ENCODE measurements at places on chromosomes 2 and 18. TPM values are rescaled to one million over a fixed set of nuclear protein-coding genes. Genes with fewer than 3 reads are reported as not detected.

Gene DPP4
- total RNA-seq, result 0.69 TPM

Gene SLC4A5
- 0.11 TPM for total RNA-seq

Gene C2orf72
- total RNA-seq, result 7.6 TPM

Gene LIMS4
- total RNA-seq, result 0.74 TPM

Gene SERPINB4
- 0.07 TPM for total RNA-seq

Gene PROKR1
- total RNA-seq, result 0.03 TPM

Gene SLC4A1AP
- total RNA-seq, result 31.0 TPM

Gene DIS3L2
- total RNA-seq, result 12.3 TPM

Gene FBXO15
- 0.29 TPM for total RNA-seq
